Thyroid gland (tissue), 4 donors: ENCODE measurements at places on chromosomes 7 and 10. TPM values are rescaled to one million over a fixed set of nuclear protein-coding genes. Genes with fewer than 3 reads are reported as not detected.

- no peaks in the 10 kb centered on the region for H3K36me3 ChIP-seq
- DNase-seq: no peak
- no peaks in the 10 kb centered on the region for H3K4me1 ChIP-seq
- H3K27me3 ChIP-seq: no peaks in the 10 kb centered on the region
Observed at GRCh38 chr7:4235596-4235995, 446.5 kb upstream of the FOXK1 start.

The CYP3A7 gene
- total RNA-seq: not detected

DNA sequence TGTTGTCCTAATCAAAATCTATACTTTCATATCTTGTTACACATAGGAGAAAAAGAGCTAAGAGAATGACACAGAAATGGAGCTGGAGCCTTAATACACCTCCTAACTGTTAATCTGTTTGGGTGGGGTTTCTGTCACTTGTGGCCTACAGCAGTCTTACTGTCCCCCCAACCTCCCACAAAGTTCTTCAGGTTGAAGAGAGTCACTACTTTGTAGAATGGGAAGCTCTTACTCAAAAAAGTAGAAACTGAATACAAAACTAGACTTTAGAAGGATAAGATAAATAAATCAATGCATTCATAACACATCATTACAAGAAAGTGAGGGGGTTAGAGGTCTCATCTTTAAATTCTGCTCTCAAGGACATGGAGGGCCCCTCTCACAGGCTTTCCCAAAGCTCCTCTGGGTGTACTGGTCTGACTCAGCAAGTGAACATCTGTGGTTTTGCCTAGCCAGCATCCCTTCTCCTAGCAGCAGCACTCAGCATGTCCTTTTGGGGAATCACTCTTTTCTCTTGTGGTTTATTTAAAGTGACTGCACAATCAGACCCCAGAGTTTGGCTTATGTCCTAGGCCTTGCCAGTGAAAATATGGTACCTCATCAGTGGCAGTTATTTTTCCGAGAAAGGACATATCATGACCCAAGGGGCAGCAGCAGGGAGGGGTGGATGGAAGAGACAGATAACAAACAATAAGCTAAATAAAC, 2.0 kb upstream of the BLVRA start:
- H3K27me3 ChIP-seq: no peaks in the 10 kb centered on the region
- no peak for DNase-seq
- no peak overlapping the region for H3K27ac ChIP-seq
- H3K36me3 ChIP-seq: no peaks in the 10 kb centered on the region
- peaks cover 6% of the 10 kb centered on the region for H3K4me1 ChIP-seq

DNA sequence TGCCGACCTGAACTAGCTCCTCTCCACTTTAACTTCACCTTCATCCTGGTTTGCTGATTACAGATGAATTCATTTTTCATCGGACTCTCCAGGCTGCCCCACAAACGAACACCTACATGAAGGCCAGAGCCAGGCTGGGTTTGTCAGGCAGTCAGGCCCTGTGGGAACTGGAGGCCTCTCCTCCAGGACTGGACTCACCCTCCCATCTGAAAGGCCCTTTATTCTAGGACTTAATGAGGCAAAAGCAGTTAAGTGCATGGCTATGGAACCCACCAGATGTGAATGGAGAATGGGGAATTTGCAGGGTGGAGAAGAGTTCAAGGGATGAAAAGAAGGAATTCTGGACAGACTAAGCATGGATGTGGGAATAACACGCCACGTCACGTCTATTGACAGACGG, 170.8 kb downstream of the ARHGAP12 start:
- H3K4me1 ChIP-seq: peaks cover 44% of the 10 kb centered on the region
- H3K27me3 ChIP-seq: no peaks in the 10 kb centered on the region
- DNase-seq: no peak
- H3K4me3 ChIP-seq: no peak overlapping the region

- no peak overlapping the region for H3K27ac ChIP-seq
- no peaks in the 10 kb centered on the region for H3K27me3 ChIP-seq
- DNase-seq: no peak
- H3K36me3 ChIP-seq: peaks cover 5% of the 10 kb centered on the region
- H3K4me3 ChIP-seq: no peak overlapping the region
- peaks cover 25% of the 10 kb centered on the region for H3K4me1 ChIP-seq
Observed at GRCh38 chr10:29651767-29652166, 17.0 kb upstream of the SVIL start.

The RNF32 gene
- 1.6 TPM for total RNA-seq

DNA sequence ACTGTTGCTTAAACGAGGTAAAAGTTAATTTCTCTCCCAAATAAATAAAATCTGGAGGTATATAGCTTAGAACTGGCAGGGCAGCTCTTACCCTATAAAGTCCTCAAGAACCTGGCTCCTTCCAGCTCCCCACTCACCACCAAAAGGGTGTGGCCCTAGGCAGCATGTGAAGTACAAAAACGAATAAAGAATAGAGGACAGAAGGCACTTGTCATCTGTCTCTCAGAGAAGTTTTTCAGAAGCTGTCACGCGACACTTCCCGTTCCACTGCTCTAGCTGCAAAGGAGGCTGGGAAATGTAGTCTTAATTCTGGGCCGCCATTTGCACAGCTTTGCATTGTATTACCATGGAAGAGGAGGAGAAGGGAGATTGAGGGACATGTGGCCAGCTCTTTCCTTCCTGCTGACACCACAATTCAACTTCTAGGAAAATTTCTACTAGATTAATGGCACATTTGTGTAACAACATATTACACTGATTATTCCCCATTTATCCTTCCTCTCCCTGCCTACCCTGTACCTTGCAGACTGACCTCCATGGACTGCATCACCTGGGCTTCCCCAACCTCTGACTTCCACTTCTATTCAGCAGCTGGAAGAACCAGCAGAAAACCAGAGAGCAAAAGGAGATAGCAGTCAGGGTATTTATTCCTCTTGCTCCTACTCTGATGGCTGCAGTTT, 62.2 kb downstream of the CCDC71L start:
- peak; percentile 65 for DNase-seq
- H3K27me3 ChIP-seq: no peaks in the 10 kb centered on the region
- no peak overlapping the region for H3K4me3 ChIP-seq
- H3K27ac ChIP-seq: no peak overlapping the region
- H3K36me3 ChIP-seq: no peaks in the 10 kb centered on the region
- H3K4me1 ChIP-seq: no peaks in the 10 kb centered on the region

GRCh38 chr10:133170092-133170491, 10.1 kb downstream of the KNDC1 start:
- H3K4me3 ChIP-seq: no peak overlapping the region
- no peaks in the 10 kb centered on the region for H3K27me3 ChIP-seq
- no peak overlapping the region for H3K27ac ChIP-seq
- no peak for DNase-seq
- no peaks in the 10 kb centered on the region for H3K36me3 ChIP-seq

The THAP5 gene
- total RNA-seq: 48.3 TPM
